ENCODE measurements at places on chromosomes 2 and 18.

- no peak for DNase-seq
Observed at GRCh38 chr2:96359866-96360265, 24.3 kb downstream of the NCAPH start.

GRCh38 chr2:127048618-127048935 lies 58.4 kb downstream of the BIN1 start:
- DNase-seq = no peak

DNA sequence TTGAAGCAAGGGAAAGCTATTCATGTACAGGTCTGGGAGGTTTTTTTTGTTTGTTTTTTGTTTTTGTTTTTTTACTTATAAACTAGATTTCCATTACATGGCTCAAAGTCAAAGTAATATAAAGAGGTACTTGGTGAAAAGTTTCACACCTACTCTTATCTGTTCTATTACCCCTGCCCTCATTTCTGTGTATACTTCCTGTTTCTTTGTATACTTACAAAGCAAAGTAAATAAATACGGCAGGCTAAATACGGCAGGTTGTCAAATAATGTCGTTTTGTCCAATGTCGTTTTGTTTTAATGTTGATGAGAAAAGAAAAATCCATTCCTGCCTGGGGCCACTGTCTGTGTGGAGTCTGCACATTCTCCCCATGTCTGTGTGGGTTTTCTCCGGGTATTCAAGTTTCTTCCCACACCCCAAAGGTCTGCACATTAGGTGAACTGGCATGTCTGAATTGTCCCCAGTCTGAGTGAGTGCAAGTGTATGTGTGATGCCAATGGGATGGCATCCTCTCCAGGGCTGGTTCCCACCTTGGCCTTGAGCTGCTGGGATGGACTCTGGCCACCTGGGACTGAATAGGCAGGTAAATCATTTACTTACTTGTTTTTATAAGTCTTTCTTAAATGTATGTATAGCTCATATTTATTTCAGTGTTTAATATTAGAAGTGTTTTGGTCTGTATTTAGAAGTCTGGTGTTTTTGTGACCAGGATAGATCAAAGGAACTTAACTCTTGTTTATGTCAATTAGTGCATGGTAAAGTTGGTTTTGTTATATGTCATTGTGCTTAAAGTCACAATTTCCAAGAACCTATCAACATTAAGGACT lies 13.4 kb downstream of the STAMBP start:
- no peak for DNase-seq

GRCh38 chr2:224933431-224933830 lies 108.8 kb downstream of the DOCK10 start:
- no peak for DNase-seq

- no peak for DNase-seq
Observed at GRCh38 chr2:12232876-12233275, 483.9 kb upstream of the TRIB2 start.

GRCh38 chr18:74796841-74797576 lies 199.3 kb downstream of the ZNF407 start:
- DNase-seq = no peak

DNA sequence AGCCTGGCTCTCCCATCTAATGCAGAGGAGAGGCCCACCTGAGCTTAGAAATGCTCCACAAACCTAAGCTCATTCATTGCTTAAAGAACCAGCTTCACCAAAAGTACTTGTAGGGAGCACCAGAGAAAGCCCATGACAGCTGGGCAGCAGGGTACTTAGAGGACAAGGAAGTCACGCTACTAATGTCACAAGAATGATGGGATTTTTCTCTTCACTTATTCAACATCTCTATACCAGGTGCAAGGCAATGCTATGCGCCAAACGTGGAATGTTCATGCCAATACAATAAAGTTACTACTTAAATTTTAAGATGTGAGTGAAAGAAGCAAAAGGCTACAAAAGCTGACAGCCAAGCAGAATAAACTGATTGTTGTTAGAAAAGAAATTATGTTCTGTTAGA lies 36.0 kb downstream of the LONRF2 start:
- no peak for DNase-seq

DNA sequence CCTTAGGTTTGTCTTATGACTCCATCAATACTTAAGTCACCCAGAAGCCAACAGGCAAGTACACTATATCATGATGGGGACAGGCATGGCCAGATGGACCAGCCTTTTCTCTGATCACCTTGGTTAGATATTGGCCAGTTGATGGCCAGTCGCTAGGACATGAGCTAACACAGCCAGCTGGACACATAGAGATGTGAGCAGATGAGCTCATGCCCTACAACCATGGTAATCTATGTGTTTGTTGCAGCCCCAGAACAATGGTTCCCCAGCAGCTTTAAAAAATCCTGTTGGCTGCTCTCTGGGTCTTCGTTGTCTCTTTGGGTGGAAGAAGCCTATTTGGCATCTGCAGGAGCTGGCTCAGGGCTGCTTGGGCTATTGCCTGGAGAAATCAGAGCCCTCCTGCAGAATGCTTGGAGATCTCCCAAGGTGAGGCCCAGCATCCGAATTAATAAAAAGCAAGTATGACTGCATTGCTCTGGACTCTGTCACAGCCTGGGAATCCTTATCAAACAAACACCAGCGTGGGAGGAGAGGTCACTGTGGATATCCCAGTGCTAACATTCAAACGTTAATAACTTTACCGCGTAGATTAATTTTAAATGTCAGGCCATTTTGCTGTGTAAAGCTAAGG lies 62.3 kb upstream of the KLHL29 start:
- DNase-seq = no peak

GRCh38 chr2:50315336-50315735 lies 716.6 kb downstream of the NRXN1 start:
- DNase-seq = no peak

DNA sequence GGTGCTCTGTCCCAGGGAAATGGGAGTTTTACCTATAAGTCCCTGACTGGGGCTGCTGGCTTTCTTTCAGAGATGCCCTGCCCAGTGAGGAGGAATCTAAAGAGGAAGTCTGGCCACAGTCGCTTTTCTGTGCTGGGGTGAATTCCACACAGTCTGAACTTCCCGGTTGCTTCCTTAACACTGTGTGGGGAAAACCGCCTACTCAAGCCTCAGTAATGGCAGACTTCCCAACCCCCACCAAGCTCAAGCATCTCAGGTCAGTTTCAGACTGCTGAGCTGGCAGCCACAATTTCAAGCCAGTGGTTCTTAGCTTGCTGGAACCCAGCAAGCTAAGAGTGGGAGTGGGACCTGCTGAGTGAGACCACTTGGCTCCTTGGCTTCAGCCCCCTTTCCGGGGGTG lies 54.9 kb downstream of the NUP35 start:
- DNase-seq = no peak

GRCh38 chr18:49127471-49128190 lies 176.9 kb upstream of the SMAD7 start:
- peak; percentile 68 for DNase-seq

DNA sequence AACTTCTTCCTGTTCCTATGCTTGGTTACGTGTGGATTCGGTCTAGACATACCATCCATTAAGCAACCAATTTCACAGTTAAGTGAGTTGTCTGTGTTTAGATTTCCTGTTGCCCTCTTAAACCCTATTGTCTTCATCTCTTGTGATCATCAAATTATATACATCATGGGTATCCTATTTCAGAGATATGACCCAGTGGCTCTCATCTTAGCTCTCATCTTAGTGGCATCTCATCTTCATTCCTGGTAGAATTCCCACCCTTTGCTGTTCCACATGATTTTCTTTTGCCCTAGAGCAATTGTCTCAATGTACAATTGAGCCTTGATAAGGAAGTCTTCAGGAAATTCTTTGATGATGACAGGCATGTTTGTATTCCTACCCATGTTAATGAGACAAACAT lies 29.4 kb upstream of the FN1 start:
- no peak for DNase-seq

DNA sequence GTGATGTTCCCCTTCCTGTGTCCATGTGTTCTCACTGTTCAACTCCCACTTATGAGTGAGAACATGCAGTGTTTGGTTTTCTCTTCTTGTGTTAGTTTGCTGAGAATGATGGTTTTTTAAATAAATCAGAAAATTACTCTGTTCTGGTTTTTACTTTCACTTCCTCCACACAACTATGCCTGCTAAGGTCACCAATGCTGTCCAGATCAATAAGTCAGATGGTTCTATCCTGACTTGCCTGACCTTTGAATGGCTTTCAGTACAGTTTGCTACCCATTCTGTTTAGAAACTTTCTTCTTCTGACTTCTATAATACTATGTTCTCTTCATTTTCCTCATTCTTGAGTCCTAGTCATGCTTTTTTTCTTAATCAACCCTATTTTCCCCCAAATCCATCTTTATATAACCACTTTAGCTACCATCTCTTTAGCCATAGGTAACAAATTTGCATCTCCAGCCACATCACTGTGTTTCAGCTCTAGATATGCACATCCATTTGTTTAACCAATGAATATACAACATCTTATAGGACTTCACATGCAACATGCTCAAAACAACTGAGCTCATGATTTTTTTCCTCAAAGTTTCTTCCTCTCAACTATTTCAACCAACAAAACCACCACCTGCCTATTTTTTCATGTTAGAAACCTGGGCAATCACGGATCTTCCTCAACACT lies 58.8 kb upstream of the SLC38A11 start:
- DNase-seq = no peak

DNA sequence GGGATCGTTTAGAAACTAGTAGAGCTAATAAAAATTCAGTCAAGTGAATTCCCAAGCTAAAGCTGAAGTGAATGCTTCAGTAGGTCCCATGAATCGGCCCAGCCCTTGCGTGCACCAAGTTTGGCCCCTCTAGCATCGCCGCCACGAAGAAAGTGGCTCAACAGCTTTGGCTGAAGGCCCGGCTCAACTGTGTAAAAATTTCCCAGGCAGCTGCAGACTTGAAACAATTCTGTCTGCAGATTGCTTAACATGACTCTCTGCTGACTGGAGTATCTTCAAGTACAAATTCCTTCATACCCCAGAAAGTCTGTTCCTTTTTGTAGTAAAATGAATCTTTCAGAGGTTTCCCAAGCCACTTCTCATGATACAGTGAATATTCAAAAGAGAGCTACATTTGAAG lies 32.7 kb downstream of the ALMS1 start:
- DNase-seq = no peak

- no peak for DNase-seq
Observed at GRCh38 chr2:234502285-234502918, 5.5 kb upstream of the ARL4C start.

GRCh38 chr2:82314836-82315472 lies 2010.4 kb upstream of the LRRTM1 start:
- DNase-seq = no peak

DNA sequence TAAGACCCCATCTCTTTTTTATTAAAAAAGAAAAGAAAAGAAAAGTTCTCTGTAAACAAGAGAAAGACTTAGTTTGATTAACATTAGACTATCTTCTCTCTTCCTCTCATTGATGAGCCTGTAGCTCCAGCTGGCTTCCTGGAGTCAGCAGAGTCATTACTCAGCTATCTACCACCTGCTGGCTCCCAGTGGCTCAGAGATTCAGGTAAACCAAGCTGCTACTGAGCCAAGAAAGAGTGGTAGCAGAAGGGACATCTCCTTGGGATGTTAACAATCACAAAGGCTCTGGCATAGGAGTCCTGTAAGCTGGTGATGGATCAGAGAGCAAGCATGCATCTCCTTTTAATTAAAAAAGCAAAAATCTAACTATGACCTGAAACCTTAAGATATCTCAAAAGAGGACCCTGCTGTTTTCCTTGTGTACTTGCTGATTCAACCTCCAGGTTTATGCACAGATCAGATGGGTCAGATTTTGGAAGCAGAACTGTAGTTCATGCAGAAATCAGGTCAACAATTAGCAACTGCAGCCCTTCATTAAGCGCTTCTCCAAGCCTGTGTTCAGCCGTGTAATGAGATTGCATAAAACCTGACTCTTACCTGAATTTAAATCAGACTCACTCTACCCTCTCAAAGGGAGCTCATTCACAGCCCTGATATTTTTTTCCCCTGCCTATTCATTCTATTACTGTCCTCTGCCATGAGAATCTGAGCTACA lies 225.8 kb downstream of the RNF152 start:
- no peak for DNase-seq

DNA sequence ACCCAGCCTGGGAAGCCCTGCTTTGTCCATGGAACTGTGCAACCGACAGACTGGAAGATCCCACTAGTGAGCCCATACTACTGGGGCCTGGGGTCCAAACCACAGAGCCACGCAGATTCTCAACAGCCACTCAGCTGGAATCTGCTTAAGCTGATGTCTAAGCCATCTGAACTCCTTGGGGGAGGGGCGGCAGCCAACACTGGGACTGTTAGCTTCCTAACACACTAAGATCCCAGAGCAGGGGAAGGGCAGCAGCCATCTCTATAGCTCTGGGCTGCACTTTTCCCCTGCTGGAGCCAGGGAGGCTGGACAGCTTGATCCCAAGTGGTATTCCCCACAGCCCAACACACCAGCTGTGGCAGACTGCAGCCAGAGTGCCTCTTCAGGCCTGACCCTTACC lies 118.3 kb downstream of the RPRM start:
- no peak for DNase-seq

DNA sequence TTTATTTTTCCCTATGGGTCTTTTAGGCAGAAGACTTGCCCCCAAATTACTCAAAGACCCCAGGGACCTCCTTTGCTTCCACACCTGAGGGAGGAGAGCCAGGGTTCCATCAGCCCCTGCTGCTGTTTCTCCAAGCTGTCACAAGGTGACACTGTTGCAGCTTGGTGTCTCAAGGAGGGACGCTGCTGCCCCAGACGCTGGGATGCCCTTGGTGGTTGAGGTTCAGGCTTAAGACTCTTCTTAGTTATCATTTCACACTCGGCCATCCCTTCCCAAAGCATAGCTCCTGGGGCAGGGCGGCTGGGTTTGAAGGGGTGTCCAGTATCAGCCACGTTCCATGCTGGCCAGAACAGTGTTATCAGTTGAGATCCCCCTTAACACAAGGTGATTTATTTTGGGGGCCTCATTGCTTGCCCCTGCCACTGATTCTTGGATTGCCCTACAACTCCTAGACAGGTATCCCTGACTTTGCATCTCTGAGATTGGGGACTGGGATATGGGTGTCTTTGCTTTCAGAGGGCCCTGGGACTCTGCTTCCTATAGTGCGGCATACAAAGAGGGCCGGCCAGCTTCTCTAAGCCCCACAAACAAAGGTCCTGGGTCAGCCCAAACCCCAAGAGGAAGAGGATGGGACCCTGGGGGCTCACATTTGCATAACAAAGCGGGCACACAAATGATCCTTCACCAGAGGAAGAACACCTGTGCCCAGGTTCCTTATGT lies 22.7 kb downstream of the GPR55 start:
- DNase-seq = peak; percentile 47

- peak; percentile 88 for DNase-seq
Observed at GRCh38 chr18:650428-650858, 7.0 kb upstream of the TYMS start.

- no peak for DNase-seq
Observed at GRCh38 chr2:224127871-224128501, 88.9 kb upstream of the SERPINE2 start.

- DNase-seq = no peak
Observed at GRCh38 chr18:75285876-75286275, 75.3 kb downstream of the TSHZ1 start.

GRCh38 chr18:13680612-13681011 lies 45.7 kb downstream of the FAM210A start:
- DNase-seq = peak; percentile 35

Data from Jurkat, Clone E6-1 (cell line).